Thyroid gland (tissue), 4 donors: ENCODE measurements at places on chromosomes 7 and 10. TPM values are rescaled to one million over a fixed set of nuclear protein-coding genes. Genes with fewer than 3 reads are reported as not detected.
A peak's percentile ranks its signal among the peaks of the same experiment; 100 is the strongest.

The ASZ1 gene
- total RNA-seq: not detected

The NRP1 gene
- 123 TPM for total RNA-seq

DNA sequence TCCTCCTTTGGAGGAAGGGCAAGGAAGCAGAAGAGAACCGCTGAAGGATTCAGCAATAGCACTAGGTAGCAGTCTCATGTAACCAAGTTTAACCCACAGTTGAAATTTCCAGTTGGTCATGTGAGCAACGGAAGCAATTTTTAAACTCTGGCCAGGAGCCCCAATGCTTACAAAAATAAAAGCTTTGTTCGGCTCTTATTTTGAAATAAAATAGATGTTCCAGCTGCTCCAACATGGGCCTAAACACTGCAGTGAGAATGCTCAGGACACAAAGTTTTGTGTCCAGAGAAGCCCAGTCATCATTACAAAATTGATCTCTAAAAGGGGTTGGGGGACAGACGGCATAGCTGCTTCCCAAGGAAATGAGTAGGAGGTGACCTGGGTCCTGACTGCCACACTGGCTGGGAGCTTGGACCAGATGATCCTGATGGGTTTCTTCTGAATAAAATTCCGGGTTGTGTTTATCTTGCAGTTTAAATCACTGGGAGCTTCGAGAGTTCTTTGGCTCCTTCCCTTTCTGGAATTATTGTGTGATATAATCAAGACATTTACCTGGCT is 452 bp upstream of the TMEM140 start:
- H3K36me3 ChIP-seq: no peaks in the 10 kb centered on the region
- H3K27ac ChIP-seq: peak overlapping the region; percentile 90
- H3K4me1 ChIP-seq: no peaks in the 10 kb centered on the region
- peak overlapping the region; percentile 20 for H3K4me3 ChIP-seq

- no peaks in the 10 kb centered on the region for H3K27me3 ChIP-seq
- no peaks in the 10 kb centered on the region for H3K4me1 ChIP-seq
- no peak for DNase-seq
- no peak overlapping the region for H3K4me3 ChIP-seq
- no peak overlapping the region for H3K27ac ChIP-seq
Measured at GRCh38 chr10:126521399-126521798, 133.1 kb upstream of the ADAM12 start.

DNA sequence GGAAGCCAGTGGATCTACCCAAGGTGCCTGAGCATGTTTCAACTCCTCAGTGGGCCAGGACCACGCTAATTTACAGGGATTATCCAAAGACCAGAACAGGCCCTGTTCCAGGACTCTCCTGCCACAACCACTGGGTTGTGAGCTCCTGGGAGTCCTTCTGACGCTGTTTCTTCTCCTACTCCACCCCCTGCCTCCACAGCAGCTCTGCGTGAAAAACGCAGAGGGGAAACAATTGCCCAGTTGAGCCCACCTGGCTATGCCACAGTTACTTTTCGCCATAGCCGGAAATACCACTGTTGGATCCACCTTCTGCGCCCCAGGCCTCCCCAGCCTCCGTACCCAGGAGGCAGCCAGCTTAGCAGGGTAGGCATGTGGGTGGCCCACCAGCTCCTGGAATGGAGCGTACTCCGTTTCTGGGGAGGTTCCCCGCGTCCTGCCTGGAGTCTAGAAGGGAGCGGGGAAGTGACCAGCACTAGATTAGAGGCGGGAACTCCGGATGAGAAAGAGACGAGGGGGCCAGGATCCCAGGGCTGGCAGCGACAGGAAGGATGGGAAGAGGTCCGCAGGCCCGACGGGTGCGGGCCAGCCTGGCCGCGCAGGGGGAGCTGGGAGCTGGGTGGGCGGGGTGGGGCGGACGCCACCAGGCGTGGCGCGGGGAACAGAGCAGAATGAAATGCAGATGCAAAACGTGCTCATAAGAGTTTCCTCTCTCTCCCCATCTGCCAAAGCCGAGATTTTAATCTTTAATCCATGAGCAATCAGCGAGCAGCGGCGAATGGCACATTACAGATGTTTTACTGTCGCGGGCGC is 32.1 kb upstream of the PAX2 start:
- no peak overlapping the region for H3K4me3 ChIP-seq
- peaks cover 28% of the 10 kb centered on the region for H3K27me3 ChIP-seq
- H3K27ac ChIP-seq: no peak overlapping the region
- H3K36me3 ChIP-seq: no peaks in the 10 kb centered on the region
- DNase-seq: no peak

GRCh38 chr10:73892310-73893030 is 18.1 kb upstream of the CAMK2G start:
- peaks cover 18% of the 10 kb centered on the region for H3K4me1 ChIP-seq
- no peak overlapping the region for H3K4me3 ChIP-seq
- H3K36me3 ChIP-seq: no peaks in the 10 kb centered on the region
- no peaks in the 10 kb centered on the region for H3K27me3 ChIP-seq
- no peak for DNase-seq

DNA sequence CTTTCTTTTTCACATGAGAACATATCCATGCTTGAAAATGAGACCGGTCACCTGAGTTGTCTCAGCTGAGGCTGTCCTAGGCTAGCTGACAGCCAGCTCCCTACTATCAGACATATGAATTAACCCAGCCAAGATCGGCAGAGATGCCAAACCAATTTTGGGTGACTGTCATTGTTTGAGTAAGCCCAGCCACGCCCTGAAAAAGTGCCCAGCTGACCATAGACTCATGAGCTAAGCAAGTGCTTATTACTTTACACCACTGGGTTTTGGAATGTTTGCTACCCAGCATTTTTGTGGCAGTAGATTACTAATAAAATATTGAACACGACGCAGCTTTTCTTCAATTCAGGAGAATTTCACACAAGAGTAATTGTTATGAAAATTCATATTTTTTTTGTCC is 265.2 kb upstream of the LYZL1 start:
- no peaks in the 10 kb centered on the region for H3K27me3 ChIP-seq
- H3K27ac ChIP-seq: no peak overlapping the region
- no peak for DNase-seq
- no peak overlapping the region for H3K4me3 ChIP-seq

DNA sequence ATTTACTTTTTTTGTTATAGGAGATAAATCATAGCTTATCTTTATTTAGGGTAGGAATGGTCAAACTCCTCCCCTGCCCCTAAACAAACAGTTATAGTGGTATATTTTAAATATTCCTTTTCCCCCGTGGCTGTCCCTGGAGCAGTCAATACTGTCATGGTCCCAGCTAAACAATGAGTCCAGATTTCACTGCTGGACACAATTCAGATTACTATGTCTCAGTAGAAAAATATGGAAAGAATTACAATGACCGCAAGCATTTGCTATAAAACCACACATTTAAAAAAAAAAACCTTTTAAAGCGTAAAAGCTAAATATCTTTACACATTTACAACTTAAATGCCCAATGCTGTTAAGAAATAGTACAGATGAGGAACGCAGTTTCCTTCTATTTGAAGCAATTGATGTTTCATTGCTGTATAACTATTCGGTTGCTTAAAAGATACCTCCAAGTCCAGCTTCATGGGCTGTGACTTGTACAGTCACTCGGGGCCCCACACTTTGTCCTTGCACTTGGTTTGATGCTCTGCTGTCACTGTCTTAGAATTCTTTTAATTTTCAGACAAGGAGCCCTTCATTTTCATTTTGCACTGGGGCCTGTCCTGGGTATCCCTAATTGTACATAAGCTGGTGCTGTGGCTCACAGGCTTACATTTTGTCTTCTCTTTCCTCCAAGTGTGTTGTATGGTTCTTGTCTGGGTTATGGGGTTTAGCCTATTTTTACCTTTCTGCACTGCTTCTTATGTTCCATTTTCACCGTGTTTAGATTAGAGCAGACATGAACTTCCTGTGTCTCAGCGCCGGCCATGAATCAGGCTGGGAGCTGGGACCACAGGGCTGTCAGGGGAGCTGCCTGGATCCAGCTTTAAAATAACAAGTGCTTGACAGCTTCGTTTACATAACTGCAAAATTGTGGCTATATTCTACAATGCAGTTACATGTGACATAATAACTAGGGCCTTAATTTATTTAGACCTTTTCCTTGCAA is 530.2 kb upstream of the FZD8 start:
- no peaks in the 10 kb centered on the region for H3K4me1 ChIP-seq
- no peak overlapping the region for H3K4me3 ChIP-seq
- no peaks in the 10 kb centered on the region for H3K27me3 ChIP-seq
- no peak for DNase-seq

GRCh38 chr10:51100221-51100620 is 25.9 kb downstream of the PRKG1 start:
- H3K4me3 ChIP-seq: no peak overlapping the region
- H3K4me1 ChIP-seq: peaks cover 12% of the 10 kb centered on the region
- no peaks in the 10 kb centered on the region for H3K36me3 ChIP-seq
- no peaks in the 10 kb centered on the region for H3K27me3 ChIP-seq
- no peak overlapping the region for H3K27ac ChIP-seq
